ENCODE measurements at places on chromosomes 4 and X.

DNA sequence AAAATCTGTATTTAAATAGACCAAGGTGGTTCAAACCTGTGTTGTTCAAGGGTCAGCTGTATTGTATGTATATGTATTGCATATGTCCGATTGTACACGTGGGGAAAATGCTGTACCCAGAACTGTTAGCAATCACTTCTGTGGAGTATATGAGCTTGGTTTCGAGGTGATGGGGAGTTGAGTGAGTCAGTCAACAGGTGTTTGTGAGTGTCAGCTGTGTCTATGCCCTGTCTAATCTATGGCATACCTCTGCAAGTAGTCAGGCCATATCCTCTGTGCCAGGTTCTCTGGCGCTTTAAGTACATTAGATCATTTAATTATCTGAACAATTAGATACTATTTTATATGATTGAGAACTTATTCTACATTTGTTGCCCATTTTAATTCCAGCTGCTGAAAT lies 7.4 kb downstream of the ZRSR2 start:
- DNase-seq = no peak

DNA sequence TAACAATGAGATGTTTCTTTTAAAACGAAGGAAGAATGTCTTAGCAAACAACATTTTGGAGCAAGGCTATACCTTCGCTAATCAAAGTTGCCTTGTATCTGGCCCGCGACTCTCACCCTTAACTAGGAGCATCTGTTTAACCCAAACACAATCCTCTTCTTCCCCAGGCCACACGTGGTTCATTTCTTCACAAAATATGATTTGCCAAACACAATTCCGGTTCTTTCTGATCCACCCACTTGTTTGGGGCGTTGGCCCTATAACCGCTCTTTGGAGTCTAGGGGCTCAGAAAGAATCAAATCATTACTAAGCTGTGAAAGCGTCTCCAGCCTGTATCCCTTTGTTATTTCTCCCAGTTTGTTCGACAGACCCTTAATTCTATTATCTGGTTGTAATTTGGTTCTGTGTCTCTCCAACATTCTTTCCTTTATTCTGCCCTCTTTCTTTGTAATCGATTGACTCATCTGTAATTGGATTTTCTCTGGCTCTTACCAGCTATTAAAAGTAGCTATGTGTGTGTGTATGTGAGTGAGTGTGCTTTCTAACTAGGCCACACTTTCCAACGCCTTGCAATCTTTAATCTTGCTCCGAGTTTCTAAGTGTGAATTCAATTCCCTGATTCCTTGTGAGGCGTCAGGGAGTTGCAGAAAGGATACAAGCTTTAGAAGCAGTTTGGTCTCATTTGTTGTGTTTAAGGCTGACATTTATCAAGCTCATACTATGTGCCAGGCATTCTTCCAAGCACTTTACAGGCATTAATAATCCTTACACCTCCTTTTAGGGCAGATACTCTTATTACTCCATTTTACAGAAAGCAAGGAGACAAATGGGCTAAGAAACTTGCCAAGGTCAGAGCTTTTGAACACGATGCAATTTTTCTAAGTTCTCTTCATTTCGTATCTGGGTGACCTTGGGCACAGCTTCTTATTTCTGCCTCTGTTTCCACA lies 138.6 kb upstream of the CPEB2 start:
- DNase-seq = no peak

GRCh38 chr4:6705646-6706045 lies 4.0 kb downstream of the MRFAP1L1 start:
- DNase-seq = no peak

DNA sequence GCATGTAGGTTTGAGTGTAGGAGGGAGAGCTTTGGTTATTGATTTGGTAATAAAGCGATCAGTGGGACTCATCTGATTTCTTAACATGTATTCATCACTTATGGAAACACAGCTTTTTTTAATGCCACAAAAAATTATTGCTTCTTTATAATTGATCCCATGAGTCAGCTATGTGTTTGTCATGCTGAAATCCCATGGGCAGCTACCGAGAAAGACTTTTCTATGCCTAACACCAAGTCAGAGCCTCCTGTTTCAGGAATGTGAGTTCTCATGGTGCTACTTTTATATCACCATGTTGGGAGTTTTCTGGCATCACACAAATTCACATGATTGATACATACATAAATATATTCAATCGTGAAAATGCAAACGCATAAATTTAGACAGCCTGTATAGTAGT lies 165.7 kb downstream of the RAPGEF2 start:
- DNase-seq = no peak

- no peak for DNase-seq
These were observed 1779.0 kb downstream of the PCDH7 start for GRCh38 chr4:32499171-32499570.

GRCh38 chrX:24498181-24498580 lies 33.1 kb downstream of the PDK3 start:
- no peak for DNase-seq

GRCh38 chr4:109816894-109817293 lies 1.3 kb downstream of the GAR1 start:
- DNase-seq = no peak
